GM12892 (cell line): ENCODE measurements at places on chromosomes 12 and 14.

- DNase-seq, result no peak
These were observed 9.2 kb downstream of the HAL start for GRCh38 chr12:95986635-95987570.

DNA sequence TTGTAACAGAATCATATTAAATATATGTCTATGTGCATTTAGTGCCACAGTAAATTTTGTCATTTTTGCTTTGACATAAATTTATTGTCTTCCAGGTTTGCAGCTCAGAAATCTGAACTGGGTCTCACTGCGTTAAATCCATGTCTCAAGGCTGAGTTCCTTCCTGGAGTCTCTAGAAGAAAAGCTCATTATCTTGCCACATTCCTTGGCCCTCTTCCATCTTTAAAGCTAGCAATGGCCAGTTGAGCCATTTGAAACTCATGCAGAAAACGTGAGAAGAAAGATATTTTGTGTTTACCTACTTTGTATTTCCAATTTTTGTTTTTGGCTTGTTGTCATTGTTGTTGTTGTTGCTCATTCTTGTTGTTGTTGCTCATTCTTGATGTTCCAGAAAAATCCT is 10.7 kb downstream of the PRH1 start:
- no peak for DNase-seq

- no peak for DNase-seq
These were observed 61.6 kb upstream of the KTN1 start for GRCh38 chr14:55518391-55518790.

DNA sequence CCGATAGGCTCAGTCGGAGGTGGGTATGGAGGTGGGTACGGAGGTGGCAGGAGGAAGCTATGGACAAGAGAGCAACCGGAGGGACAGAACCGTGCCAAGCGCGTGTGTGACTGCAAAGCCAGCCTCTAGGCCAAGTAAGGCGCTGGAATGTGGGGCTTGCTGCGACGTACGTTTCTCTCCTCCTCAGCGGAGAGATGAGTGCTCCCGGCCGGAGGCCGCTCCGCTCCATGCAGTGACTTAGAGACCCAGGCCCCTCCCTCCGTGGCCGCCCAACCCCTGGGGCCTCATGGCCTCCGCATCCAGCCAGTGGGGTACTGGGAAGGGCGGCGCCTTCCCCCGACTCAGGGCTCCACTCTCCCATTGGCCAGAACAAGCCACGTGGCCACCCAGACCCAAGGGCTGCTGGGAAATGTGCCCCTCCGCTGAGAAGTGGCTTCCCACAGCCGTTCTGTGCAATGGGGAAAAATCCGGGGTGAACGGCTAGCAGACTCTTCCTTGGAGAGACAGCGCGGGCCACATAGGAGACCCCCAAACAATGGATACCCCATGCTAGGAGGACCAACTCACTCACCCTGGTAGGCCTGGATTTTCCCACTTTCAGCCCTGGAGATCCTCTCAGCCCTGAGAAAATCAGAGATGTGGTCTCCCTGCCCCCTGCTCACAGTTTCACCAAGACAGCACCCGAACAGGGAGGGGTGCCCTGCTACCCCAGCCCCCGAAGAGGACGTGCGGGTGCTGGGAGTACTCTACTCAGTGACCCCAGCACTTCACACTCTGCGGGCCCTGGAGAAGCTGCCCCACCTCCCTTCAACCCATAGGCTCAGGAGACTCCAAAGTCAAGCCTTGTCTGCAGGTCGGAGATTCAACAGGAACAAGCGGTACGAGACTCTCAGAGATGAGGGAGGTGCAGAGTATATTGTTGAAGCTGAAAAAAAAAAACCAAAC is 66.7 kb downstream of the RIMBP2 start:
- no peak for DNase-seq

GRCh38 chr12:124550123-124551089 is 17.0 kb downstream of the NCOR2 start:
- no peak for DNase-seq

- no peak for DNase-seq
These were observed 115.3 kb downstream of the ZNF664 start for GRCh38 chr12:124088217-124088907.

- no peak for DNase-seq
These were observed 14.2 kb upstream of the SLC6A12 start for GRCh38 chr12:227923-228845.
